ENCODE measurements at places on chromosomes 7 and 10.

DNA sequence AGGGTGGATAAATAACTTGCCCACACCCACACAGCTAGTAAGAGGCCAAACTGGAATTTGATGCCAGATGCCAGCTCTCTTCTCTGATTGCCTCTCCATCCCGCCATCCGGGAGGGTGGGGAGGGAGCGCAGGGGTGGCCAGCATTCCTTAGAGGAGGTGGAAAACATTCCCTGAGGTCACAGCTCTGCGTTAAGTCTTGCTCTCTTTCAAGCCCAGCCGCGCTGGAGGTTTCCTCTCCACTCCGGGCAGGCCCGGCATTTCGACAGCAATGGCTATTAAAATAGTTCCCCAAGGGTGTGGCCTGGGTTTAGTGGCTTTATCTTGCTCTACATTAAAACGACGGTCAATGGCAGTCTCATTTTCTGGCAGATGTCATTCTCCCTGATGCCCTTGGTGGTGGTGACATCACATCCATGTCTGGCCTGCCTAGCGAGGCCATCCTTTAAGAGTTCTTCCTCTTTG lies 16.1 kb upstream of the C10orf71 start:
- DNase-seq: no peak

GRCh38 chr10:58225654-58226053 lies 42.0 kb downstream of the IPMK start:
- no peak for DNase-seq

GRCh38 chr10:88260329-88261051 lies 322.6 kb downstream of the RNLS start:
- DNase-seq: no peak

DNA sequence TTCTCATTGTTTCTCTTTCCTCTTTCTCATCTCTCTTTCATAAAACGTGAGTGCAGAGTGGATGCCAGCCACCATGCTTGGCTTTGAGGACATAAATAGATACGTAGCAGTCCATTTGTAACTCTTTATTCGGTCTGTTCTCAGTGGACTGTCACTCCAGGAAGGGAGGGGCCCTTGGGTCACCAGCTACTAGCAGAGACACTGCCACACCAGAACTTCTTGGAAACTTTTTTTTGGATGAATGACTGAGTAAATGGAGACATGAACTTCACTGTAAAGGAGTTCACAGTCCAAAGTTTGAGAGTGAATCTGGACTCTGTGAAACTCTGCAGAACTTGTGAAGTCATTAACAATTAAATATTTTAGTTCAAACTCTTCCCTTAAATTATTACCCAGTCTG lies 20.2 kb downstream of the CHN2 start:
- DNase-seq: no peak

GRCh38 chr10:78457804-78458482 lies 424.3 kb downstream of the RPS24 start:
- no peak for DNase-seq

- no peak for DNase-seq
Measured at GRCh38 chr7:43954524-43955228, 28.4 kb downstream of the UBE2D4 start.

DNA sequence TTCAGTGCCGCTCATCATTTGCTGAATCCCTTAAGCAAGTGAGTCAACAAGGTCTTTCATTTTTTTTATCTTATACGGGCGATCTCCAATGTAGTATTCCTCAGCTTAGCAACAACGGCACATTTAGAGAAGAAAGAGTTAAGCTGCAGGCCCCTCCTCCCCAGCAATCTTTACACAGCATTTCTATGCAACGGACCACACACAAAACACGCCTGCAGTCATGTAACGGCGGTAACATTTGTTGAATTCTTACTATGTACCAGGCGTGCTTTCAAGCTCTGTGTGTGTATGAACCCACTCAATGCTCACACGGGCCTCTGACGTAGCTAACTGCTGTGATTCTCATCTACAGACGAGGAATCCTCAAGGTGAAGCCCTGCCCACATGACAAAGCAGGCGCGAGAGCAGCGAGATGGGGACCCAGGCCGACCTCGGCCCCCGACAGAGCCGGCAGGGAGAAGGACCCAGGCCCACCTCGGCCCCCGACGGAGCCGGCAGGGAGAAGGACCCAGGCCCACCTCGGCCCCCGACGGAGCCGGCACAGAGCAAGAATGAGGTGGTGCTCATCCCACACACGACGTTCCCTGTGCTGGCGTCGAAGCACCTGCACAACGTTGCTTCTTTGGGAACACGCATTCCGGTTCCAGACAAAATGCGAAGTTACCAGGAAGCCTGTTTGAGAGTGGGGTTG lies 240.7 kb downstream of the ZMYND11 start:
- DNase-seq: no peak

- DNase-seq: no peak
Measured at GRCh38 chr10:63866747-63867140, 345.5 kb downstream of the REEP3 start.

DNA sequence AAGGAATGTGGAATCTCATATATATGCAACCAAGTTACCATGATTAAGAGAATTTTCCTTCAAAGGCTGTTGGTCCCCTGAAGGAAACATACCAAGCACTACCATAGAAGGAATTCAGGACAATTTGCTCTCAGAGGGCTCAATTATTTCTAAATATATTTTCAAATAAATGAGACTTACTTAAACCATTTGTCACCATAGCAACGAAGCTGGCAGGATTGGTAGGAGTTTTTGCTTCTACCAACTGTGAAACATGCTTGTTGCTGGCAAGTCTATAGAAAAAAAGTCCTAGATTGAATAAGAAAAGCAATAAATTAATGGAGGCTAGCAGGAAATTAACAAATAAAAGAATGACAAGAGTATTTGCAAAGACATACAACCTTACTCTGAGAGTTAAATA lies 156.9 kb upstream of the NPSR1 start:
- DNase-seq: no peak

DNA sequence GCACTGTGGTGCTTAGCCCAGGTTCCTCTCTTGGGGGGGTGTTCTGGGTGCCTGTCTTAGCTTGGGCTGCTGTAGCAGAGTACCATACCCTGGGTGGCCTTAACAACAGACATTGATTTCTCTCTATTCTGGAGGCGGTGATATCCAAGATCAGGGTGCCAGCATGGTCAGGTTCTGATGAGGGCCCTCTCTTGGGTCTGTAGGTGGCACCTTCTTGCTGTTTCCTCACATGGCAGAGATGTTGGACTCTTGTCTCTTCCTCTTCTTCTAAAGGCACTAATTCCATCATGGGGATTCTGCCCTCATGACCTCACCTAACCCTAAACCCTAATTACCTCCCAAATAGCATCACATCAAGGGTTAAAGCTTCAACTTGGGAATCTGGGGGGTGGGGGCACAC lies 19.9 kb upstream of the CRHR2 start:
- no peak for DNase-seq

GRCh38 chr10:5486853-5487235 lies 12.5 kb downstream of the CALML5 start:
- DNase-seq: no peak

- no peak for DNase-seq
Measured at GRCh38 chr7:69374044-69374425, 224.2 kb upstream of the AUTS2 start.

DNA sequence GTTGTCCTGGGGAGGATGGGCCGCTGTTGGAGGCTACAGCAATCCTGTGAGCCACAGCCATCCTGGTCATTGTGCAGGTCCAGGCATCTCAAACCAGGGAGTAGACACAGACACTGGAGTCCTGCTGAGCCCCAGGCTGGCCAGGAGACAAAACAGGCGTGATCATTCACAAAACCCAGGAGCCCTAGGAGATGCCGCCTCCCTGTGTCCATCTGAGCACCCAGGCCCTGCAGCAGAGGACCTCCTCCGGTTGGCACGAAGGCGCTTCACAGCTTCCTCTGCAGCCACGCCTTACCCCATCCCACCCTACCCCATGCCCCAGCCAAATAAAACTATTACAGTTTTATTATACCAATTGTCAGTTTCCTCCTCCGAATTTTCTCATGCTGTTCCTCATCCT lies 183.6 kb downstream of the PLXNA4 start:
- no peak for DNase-seq

GRCh38 chr7:47551668-47552440 lies 30.1 kb downstream of the TNS3 start:
- DNase-seq: no peak

DNA sequence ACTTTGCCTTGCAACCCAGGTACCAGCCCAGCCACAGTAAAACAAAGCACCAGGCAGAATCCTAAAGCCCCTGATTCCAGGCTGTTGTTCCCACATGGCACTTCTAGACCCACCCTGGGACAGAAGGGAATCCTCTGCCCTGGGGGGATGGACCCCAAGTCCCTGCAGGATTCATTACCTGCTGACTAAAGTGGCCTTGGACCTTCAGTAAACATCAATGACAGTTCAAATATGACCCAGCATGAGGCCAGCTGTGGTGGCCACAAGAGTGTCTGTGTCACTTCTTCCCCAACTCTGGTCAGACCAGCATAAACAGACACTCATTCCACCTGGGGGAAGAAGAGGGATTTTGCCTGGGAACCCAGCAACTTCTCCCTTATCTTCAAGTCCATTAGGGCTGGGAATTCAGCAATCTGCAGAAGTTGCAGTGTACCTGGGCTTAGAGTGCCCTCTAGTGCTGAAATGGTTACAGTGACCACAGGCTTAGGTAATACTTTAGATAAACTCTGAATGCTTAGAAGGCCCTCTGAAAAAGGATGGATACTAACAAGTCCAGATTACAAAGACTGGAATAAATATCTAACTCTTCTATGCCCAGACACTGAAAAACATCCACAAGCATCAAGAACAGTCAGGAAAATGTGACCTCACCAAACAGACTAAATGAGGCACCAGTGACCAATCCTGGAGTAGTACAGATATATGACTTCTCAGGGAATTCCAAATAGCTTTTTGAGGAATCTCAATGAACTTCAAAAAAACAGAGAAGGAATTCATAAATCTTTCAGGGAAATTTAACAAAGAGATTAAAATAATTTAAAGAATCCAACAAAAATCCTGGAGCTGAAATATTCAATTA lies 108.5 kb upstream of the TMEM168 start:
- peak; percentile 33 for DNase-seq

DNA sequence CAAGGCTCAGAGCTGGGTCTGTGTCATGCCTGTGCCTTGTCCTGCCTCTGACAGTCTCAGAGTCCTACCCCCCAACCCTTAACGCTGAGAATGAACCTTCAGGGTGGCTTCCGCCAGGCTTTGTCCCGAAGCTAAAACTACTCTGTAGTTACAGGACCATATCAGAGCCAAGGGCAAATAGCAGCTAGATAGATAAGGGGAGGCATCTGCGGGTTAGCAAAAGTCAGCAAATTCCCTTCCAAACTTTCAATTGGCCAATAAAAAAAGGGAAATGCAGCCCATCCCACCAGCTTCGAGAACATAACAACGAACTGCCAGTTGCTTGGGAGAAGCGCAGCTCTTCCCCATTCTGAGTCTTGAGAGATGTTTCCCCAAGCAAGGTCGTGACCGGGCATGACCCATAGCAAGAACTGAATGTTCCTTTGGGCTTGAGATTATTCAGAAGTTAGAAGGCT lies 17.7 kb downstream of the CCL24 start:
- DNase-seq: no peak

All from progenitor cell of endocrine pancreas (in vitro differentiated cells).